ENCODE measurements at places on chromosomes 4 and X. TPM values are rescaled to one million over a fixed set of nuclear protein-coding genes. Genes with fewer than 3 reads are reported as not detected.

- no peak for DNase-seq
These were observed 170.3 kb downstream of the VEGFC start for GRCh38 chr4:176622251-176622948.

DNA sequence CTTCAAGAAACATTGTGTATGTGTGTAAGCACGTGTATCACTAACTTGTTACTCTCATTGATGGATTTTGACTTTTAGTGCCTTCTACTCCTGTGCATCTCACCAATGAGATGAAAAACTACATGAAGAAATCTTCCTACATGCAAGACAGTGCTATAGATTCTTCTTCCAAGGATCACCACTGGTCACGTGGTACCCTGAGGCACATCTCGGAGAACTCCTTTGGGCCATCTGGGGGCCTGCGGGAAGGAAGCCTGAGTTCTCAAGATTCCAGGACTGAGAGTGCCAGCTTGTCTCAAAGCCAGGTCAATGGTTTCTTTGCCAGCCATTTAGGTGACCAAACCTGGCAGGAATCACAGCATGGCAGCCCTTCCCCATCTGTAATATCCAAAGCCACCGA lies 86.5 kb downstream of the SLC10A6 start:
- DNase-seq: no peak

- DNase-seq: no peak
These were observed 4.3 kb upstream of the NSUN7 start for GRCh38 chr4:40745285-40745984.

DNA sequence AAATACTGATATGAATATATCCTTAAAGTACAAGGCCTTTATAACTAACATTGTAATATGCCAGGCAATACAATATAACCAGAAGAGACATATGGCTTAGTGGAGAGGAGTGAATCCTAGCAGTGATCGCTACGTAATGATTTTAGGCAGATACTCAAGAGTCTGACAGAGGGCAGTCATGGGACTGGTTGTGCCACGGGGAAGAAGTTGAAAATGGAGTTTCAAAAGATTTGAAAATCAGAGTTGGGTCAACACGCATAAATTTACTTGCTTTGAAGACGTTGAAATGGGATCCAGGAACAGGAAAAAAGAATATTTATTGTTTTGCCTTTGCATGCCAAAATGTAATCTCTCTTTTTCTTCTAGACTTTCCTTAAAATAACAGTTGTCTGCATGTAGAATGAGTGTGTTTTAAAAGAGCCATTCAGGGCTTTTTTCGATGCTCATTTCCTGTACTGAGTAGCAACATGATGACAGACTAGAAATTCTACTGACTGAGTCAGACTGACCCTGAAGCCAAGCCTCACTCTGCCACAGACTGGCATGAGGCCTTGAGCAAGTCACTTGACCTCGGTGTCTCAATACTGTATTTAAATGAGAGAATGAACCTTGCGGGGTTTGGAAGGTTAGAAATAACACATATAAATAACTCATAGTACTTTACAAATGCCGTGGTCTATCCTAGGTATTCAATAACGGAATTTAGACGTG lies 8.1 kb upstream of the SMS start:
- DNase-seq: no peak

GRCh38 chr4:109248322-109248900 lies 54.0 kb downstream of the COL25A1 start:
- DNase-seq: no peak

The RASSF6 gene
- total RNA-seq: 2.2 TPM

GRCh38 chrX:53768451-53768850 lies 81.9 kb upstream of the HUWE1 start:
- DNase-seq: no peak

All from right lobe of liver (tissue), 6 donors.